ENCODE measurements at places on chromosomes 1 and 21.

DNA sequence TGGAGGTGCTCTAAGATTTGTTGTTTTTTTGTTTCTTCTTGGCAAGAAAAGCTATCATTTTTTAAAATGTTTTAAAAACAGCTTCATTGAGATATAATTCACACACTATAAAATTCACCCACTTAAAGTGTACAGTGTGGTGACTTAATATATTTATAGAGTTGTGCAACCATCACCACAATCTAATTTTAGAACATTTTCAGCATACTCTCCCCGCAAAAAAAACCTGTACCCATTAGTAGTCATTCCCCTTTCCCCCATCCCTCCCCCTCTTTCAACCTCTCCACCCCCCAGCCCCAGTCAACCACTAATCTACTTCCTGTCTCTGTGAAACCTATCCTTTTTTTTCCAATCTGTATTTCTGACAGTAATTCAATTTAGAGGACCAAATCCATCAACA is 30.6 kb downstream of the ZC3H11B start:
- no peak for DNase-seq

- peak; percentile 45 for DNase-seq
These were observed 225.6 kb upstream of the FGGY start for GRCh38 chr1:59071289-59071688.

- DNase-seq: no peak
These were observed 59.6 kb downstream of the CAPZB start for GRCh38 chr1:19425646-19426239.

DNA sequence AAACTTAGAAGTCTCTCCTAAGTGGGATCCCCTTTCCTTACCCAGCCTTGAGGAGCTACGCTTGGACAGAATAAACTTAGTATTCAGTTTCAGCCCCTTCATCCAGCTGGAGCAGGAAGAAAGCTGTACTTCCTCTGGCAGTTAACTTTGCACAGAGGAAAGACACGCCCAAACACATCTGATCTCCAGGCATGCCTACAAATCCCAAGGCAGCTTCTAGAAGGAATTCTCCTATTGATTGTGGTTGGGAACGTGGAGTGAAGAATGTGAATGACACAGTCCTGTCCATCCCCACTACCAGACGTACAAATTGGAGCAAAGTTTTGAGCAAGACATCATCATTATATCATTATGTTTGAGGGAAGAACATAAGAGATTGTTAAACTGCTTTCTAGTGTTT is 6.6 kb upstream of the AK4 start:
- DNase-seq: no peak
